CD8-positive, alpha-beta memory T cell (primary cell): ENCODE measurements at places on chromosomes 6 and 20. TPM values are rescaled to one million over a fixed set of nuclear protein-coding genes. Genes with fewer than 3 reads are reported as not detected.

GRCh38 chr6:119110601-119111548, 32.4 kb upstream of the FAM184A start:
- DNase-seq = no peak

DNA sequence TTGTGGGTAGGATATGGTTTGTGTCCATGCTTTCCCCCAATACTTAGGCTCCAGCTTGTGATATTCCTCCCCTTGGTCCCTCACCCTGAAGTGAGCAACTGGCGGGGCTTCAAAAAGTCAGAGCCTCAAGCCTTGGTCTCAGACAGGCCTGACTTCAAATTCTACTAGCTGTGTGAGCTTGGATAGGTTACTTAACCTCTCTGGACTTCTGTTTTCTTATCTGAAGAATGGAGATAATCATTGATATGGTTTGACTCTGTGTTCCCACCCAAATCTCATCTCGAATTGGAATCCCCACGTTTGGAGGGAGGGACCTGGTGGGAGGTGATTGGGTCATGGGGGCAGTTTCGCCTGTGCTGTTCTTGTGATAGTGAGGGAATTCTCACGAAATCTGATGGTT, 94.9 kb upstream of the CD83 start:
- DNase-seq = no peak

Gene PLCB4
- not detected for polyA plus RNA-seq

Gene TUBB1
- polyA plus RNA-seq = 0.10 TPM

Gene PSORS1C2
- polyA plus RNA-seq = not detected

DNA sequence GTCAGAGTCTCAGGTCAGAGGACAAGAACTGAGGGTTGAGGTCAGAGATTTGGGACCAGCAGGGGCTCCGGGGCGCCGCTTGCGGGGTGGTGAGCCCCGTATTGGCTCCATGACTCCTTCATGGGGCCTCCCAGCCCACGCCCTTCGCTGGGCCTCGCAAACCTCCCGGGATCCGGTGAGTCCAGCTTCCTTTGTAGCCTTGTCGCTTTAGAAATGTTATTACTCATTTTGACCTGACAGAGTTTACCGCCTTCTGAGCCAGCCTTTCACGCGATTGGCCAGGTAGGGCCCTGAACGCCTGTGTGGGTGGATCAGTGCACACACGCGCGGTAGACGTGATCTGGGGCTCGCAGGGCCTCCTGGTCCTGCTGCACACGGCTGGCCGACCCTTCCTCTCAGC, 181.1 kb downstream of the ERMARD start:
- no peak for DNase-seq

Gene ELOVL4
- 6.5 TPM for polyA plus RNA-seq

DNA sequence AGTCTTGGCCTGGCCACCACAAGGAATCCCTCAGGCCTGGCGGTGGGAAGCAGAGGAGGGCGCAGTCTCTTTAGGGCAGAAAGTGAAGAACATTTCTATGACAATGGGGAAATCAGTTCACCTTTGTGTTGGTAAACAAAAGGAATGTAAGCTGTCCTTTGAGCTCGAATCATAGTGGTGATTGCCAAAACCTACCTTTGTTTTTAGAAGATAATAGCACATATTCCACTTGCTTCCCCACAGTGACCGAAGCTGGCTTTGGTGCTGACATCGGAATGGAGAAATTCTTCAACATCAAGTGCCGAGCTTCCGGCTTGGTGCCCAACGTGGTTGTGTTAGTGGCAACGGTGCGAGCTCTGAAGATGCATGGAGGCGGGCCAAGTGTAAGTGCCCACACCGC, 144.1 kb downstream of the MTHFD1L start:
- DNase-seq = no peak

DNA sequence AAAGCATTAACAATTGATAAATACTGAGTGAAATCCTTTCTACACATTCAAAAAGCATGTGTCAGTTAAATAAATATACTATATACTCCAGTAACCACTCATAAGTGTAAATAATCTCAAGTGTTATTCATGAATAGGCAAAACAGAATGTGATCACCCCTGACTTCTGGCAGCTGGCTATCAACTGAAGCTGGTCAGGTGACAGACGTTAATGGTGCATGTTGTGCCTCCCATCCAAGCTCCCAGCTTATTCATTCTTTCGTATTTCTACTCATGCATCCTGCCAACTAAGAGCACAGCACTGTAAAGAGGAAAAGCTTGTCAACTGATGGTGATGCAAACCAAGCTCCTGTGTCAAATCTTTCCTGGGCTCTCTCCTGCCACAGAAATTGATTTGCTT, 7.7 kb downstream of the PSMB1 start:
- no peak for DNase-seq

DNA sequence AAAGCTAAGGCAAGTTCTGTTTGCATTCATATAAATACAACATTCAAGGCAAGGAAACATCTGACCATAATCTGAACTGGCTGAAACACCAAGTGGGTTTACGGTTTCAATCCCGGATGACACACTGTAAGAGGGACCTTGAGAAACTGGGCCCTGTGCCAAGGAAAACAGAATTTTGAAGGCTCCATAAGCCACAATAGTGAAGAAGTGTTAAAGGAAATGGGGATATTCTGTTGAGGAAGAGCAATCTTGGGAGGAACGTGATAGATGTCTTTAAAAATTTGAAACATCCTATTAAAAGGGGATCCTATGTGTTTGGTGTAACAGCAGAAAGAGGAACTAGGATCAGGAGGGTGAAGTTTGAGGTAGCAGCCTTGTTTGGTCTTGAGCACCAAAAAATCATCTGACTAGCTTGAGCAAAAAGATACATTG, 82.4 kb upstream of the TAB2 start:
- no peak for DNase-seq

DNA sequence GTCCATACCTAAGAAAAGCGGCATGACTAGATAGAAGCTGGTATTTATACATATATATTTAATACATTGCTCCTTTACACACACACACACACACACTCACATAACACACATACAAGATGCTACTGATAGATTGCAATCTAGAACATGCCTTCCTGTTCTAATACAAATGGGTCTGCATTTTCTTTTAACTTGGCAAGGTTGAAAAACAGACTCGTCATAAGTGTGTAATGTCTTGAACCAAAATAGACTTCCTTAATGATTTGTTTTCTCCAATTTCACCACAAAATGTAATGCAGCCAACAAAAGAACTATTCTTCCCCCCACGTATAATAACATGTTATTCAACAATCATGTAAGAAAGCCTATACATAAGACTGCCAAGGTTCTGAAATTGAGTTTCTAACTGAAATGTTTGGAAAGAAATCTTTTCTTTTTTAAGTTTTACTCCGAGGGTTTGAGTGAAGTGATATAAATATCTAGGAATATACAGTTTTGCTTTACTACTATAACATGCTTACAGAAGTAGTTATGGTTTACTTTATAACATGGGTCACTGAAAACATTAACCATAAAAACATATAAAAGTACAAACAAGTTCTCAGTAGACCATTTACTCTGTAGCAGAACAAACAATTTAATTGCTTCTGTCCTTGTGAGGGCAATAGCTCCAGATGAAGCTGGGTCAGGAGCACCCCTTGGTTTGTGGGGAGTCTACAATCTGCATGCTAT, 207.5 kb downstream of the FOXC1 start:
- DNase-seq = no peak

Gene WFDC2
- not detected for polyA plus RNA-seq

DNA sequence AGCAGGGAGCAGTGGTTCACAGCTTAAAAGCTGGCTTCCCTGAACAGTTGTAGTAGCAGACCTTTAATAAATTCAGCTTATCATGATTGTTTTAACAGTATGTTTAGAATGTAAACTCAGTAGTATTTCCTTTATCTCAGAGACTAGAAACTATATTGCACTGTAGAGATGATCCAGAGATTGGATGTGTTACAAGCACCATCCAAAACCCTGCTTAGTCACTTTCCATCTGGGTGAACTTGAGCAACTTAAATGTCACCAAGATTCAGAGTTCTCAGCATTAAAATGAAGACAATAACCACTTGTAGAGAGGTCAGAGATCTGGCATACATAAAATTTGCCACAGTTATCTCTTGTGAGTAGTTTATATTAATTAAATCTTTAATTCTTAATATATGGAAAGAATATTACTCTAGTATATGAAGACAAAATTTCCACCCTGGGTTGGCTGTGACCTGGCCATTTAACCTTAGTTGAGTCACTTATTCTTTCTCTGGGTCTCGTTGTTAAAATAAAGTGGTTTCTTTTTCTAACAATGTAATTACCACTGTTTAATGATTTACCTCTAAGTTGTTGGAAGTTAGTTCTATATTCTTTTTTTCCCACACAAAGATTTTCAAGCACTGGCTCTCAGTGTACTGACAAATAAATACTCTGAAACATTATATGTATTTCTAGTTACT, 239.2 kb upstream of the FKBP1C start:
- DNase-seq = no peak

DNA sequence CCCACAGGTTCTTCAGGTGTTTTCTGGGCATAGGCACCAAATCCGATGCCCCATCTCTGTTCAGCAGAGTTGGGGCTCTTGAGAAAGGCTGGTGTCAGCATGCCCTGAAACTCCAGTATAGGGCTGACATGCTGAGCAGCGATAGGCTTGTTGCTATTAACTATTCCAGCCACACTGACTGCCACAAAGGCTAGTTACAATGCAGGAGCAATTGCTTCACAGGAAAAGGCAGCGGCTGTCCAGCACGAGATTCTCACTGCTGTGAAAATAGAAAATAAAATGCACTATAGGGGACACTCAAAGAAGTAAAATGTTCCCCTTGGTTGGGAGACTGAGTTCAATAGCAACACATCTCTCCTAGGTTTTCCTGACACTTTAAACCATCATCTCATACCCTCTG, 112.4 kb downstream of the BFSP1 start:
- no peak for DNase-seq

GRCh38 chr20:25289886-25290597, 42.2 kb downstream of the PYGB start:
- DNase-seq = no peak

- DNase-seq = no peak
These were observed 25.2 kb downstream of the TRAM2 start for GRCh38 chr6:52551483-52552277.
